Stimulated activated CD8-positive, alpha-beta memory T cell treated with anti-CD3 and anti-CD28 coated beads, Interleukin-4, amount 100 ng/mL, for 1 hour (primary cell): ENCODE measurements at places on chromosomes 3 and 15.
A peak's percentile ranks its signal among the peaks of the same experiment; 100 is the strongest.

GRCh38 chr15:50593761-50594160 lies 47.3 kb upstream of the USP50 start:
- no peak for DNase-seq

GRCh38 chr3:18840535-18841137 lies 307.7 kb upstream of the KCNH8 start:
- DNase-seq: no peak

GRCh38 chr3:11544412-11545181 lies 99.1 kb downstream of the VGLL4 start:
- DNase-seq: no peak

DNA sequence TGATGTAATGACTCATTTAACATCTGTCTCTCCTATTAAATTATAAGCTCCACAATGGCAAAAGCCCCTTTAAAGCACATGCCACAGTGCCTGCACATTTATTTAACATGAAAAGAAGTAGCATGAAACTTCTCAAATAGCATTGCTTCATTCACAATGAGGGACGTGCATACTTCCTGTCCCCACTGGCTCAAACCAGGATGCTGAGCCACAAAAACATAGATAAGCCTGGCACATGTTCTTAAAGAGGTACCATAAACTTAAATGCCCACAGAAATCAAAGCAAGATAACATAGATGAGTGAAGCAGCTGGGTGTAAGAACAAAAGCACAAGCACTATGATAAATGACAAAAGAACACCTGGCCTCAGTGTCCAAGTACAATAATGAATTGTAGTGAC lies 3.8 kb downstream of the TP53BP1 start:
- no peak for DNase-seq

DNA sequence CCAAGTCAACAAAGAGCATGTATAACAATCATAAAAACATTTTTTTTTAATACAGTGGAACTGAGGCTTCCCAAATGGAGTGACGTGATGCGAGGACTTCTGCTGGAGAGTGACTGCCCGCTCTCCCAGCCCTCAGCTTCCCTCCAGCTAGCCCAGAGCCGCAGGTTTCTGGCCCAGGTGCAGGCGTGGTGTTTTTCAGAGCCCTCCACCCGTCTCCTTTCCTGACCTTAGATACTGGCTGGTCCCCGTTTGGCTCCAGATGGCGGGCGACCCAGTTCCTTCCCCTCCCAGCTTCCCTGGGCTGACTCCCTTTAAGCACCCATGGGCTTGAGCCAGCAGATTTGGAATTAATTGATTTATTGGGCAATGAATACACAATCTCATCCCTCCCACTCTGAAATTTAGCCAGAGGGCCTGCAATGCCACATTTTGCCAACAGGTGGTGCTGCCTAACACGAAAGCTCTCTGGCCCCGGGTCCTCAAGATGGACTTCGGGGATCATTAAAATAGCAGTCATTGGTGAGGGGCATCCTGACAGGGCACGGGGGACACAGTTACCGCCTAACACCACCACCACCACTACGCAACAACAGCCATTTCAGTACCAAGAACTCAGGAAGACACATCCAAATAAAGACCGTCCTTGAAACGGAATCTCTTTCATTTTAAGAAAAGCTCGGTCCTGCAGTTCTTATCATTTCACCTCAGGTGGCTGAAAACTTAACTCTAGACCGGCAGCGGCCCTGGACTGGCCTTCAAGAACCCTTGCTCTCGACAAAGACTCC lies 47.5 kb upstream of the MUC4 start:
- DNase-seq: peak; percentile 59
